PC-9 (cell line): ENCODE measurements at places on chromosomes 2 and 18.
A peak's percentile ranks its signal among the peaks of the same experiment; 100 is the strongest.

- DNase-seq = no peak
Measured at GRCh38 chr2:18425210-18425703, 135.2 kb downstream of the RDH14 start.

- no peak for DNase-seq
Measured at GRCh38 chr2:195022508-195022830, 634.6 kb upstream of the SLC39A10 start.

DNA sequence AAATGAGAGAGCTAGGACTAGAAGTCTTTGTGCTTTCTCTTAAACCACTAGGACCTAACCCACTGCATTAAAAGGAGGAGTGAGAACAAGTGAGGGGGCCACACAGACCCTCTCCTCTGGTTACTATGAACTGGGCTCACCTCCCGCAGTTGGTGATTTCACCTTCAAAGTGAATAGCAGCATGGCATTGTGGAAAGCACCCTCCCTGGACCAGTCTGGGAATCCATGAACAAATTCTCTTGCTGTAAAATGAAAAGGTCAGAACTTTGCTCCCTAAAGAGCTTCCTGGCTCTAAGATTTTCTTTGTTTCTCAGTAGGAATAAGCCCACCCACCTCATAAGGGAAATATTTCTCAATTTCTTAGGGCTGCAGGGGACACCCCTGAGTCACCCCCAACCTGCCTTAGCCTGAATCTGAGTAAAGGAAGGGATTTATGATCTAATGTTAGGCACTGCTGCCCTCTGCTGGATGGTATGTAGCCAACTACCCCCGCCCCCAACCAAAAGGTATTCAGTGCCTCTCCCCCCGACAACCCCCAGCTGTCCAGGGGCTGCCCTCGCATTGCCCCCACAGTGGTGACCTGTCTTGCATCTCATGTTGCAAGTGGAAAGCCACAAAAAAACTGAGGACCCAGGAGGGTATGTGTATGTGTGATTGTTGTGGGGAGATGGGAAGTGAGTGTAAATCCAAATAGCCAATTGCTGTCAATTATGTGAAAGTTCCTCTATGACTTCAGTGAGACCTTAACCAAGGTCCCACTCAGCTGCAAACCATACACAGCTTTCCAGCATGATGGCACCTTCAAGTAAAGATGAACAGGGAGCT lies 230.9 kb upstream of the SLC14A2 start:
- peak; percentile 29 for DNase-seq

DNA sequence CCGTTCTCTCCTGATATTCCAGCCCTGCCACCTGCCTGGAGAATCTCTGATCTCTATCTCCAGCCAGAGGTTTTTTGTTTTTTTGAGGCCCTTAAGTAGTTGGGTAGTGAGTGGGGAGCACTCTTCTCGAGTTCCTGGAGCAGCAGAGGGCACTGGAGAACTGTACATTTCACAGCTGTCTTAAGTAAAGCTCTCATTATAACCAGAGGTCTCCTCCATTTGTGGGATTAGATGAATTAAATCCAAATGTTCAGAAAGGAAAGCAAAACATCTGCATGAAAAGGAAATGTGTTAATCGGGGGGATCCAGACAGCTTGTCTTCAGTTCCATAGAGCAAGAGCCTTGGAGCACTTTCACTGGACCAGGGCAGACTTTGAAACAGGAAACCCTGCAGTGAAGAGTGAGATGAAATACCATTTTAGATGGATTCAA lies 32.8 kb downstream of the AOX1 start:
- DNase-seq = no peak
